ENCODE measurements at places on chromosomes 13 and 19.

DNA sequence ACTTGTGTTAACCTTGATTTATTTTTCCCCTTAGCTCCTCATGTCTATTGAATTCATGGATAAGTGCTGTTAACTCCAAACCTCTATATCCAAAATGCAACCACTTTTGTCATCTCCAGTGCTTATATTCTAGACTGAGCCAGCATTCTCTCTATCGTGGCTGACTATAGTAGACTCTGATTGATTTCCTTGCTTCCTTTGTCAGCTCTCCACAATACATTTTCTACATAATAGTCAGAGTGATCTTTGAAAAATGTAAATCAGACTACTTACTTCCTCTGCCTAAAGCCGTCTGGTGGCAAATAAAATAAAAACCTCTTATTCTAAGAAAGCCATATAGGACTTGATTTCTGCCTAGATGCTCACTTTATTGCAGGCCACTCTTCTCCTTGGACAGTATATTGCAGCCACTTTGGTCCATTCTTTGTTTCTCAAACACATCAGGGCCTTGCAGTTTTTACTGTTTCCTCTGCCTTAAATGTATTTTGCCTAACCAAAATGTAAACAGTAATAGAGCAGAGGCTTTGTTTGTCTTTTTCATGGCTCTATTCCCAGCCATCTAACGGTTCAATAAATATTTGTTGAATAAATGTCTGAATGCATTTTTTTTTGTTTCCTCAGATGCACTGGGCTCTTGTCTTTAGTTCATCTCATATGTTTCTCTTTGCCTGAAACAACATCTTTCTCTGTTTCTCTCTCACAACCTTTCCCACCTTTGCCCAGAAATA is 243.6 kb upstream of the CSNK1A1L start:
- DNase-seq, result no peak

- no peak for DNase-seq
Observed at GRCh38 chr13:64675255-64675892, 2554.8 kb downstream of the PCDH9 start.

- peak; percentile 35 for DNase-seq
Observed at GRCh38 chr19:41264581-41265394, 616 bp downstream of the HNRNPUL1 start.

GRCh38 chr13:91133941-91134802 is 213.3 kb upstream of the MIR17HG start:
- no peak for DNase-seq

Data from activated T-helper 1 cell treated with anti-CD3 and anti-CD28 coated beads, Interleukin-2, amount 50 U/mL, for 16 hours (primary cell).